ENCODE measurements at places on chromosomes 3 and 15.

- no peak for DNase-seq
Measured at GRCh38 chr15:93066224-93066681, 22.8 kb downstream of the RGMA start.

- DNase-seq, result no peak
Measured at GRCh38 chr15:34147371-34148140, 45.7 kb downstream of the PGBD4 start.

GRCh38 chr3:43346978-43347749 lies 60.8 kb downstream of the SNRK start:
- DNase-seq, result no peak

DNA sequence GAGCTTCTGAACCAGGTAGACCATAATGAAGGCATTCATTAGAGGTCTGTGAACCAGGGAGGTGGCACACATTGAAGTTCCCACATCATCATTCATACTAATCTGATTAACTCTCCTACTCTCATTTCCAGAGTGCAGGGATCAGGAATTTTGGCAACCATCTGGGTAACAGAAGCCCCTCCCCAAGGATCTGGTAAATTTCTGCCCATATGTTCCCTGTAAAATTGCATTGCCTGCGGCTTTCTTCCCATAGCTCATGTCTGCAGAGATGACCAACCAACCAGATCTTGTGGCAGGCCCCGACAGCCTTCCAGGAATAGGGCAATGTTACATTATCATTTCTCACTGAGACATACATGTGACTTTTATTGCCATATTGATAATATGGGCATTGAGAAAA lies 111.4 kb upstream of the CHL1 start:
- DNase-seq, result no peak

GRCh38 chr3:124962403-124962940 lies 27.9 kb upstream of the MUC13 start:
- no peak for DNase-seq

GRCh38 chr15:101162701-101163483 lies 89.0 kb downstream of the CHSY1 start:
- no peak for DNase-seq

GRCh38 chr15:90845201-90845949 lies 23.0 kb upstream of the FURIN start:
- no peak for DNase-seq

DNA sequence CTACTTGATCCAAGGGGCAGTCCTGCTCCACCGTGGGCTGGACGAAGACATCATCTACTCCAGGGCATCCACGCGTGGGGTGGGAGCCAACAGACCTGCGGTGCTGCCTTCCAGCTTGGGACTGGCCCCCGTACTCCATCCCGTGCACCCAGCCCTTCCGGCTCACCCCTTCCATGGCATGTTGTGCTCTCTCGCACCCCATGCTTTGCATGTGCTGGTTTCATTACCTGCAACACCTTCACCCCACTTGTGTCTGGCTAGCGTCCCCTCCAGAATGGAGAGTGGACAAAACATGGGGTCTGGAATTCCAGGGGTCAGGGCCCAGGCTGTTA lies 30.2 kb downstream of the SEMA7A start:
- DNase-seq, result no peak

GRCh38 chr3:52210550-52211046 lies 12.6 kb downstream of the ALAS1 start:
- no peak for DNase-seq

DNA sequence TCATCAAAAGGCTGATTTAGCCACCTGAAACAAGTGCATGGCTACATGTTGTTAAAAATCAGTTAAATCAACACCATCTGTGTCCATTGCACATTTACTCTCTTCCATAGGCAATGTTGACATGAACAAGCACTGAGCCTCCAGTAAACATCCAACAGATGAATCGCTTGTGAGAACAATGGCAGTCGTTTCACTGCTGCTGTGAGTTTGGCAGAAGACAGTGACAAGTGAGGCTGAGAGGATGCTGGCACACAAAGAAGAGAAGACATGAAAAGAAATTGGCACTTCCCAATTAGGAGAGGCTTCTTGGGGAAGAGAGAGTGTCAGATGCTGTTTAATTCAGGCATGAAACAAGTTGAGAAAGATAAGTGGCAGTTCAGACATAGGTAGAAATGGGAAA lies 227.4 kb upstream of the STT3B start:
- no peak for DNase-seq

DNA sequence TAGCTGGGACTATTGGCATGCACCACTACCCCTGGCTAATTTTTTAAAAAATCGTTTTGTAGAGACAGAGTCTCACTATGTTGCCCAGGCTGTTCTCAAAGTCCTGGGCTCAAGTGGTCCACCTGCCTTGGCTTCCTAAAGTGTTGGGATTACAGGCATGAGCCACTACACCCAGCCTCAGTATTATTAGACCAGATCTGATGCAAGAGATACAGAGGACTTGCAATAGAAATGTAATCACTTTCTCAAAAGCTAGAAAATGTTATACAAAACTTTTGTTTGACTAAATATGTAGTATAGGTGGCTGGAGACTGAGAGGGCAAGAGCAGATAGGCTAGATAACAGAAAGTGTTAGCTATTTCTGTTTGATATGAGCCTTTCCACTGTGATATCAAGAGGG lies 531.9 kb downstream of the SOX2 start:
- no peak for DNase-seq

GRCh38 chr3:352599-352998 lies 156.0 kb downstream of the CHL1 start:
- DNase-seq, result no peak

- no peak for DNase-seq
Measured at GRCh38 chr15:49857496-49858475, 236.9 kb downstream of the DTWD1 start.

- DNase-seq, result no peak
Measured at GRCh38 chr3:181518222-181518621, 193.5 kb upstream of the SOX2 start.

DNA sequence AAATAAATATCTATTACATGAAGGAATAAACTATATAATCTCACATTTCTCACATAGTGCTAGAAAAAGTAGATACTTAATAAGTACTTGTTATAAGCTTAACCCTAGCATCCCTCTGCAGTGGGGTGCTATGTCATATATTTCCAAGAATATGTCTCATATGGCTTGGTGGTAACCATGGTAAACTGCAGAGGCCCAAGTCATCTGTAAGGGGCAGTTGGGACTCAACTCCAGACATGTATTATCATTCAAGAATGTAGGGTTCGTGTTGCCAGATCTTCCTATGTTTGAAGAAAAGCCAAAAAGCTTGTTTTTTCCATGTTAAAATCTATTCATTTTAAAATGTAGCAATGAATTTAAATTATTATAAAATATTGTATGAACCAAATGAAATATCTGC lies 46.2 kb downstream of the ZNF385D start:
- no peak for DNase-seq

DNA sequence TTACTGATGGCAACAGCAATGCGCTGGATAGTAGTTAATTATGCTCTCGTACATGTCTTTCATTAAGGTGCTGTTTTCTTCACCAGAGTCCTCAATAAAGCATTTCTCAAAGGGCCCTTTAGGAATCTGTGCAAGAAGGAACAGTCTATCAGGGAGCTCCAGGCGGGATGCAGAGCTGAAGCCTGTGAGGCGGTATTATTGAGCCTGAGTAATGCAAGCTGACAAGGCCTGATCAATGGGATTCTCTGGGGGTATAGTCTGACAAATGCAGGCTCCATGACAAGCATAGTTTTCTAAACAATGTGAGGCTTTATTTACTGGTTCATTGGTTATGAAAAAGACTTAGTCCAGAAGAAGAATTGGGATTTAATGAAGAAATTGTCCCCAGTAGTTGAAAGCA lies 530.9 kb upstream of the CBLB start:
- DNase-seq, result no peak

GRCh38 chr15:92822216-92823144 lies 77.6 kb upstream of the CHD2 start:
- DNase-seq, result no peak

DNA sequence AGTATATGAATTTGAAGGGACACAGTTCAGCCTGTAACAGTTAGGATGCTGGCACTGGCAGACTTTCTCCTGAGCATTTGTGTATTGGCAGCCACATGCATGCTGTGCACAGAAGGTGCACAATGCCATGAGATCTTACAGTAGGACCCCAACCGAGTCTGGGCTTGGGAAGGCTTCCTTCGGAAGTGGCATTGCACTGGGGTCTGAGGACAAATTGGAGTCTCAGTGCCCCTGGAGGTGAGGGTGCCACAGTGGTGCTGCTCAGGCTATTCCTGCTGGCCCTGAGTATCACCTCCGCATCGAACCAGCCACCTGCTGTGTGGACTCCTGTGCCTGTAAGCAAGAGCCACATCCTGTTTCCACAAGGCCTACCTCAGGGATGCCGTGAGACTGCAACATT lies 99.5 kb downstream of the DNAJB8 start:
- no peak for DNase-seq

- no peak for DNase-seq
Measured at GRCh38 chr15:35312344-35312743, 227.2 kb upstream of the NANOGP8 start.
